CD4-positive, alpha-beta T cell treated with Interleukin-1 beta for 1 hour (primary cell): ENCODE measurements at places on chromosomes 4 and X.

DNA sequence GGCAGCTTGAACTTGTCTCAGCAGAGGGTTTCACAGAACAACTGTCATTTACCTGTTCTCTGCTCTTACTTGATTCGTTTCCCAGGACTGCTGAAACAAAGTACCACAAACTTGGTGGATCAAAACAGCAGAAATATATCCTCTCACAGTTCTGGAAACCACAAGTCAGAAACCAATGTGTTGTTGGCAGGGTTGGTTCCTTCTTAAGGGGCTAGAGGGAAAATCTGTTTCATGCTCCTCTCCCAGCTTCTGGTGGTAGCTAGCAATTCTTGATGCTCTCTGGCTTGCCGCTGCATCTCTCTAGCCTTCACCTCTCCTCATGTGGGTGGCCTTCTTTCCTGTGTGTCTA, 4.7 kb downstream of the TLR8 start:
- no peak for DNase-seq

- no peak for DNase-seq
Observed at GRCh38 chrX:152276277-152276676, 137.9 kb upstream of the MAGEA10 start.

DNA sequence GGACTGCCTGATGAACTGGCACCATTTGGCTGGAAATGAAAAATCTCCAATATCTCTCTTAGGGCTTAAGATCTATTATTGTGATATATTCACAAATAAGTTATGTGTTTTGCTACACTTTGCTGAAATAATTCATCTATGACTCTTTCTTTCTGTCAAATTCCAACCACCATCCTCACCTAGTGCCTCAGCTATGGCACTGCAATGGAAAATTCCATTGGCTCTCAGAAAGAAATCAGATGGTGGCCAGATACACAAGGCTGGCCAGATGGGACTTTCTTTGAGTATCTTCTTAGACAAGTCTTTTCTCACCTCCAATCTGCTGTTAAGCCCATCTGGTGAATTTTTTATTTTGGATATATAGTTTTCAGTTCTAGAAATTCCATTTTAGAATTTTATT, 28.0 kb downstream of the NAT8L start:
- DNase-seq = no peak

- DNase-seq = no peak
Observed at GRCh38 chrX:14073556-14073955, 43.9 kb upstream of the GEMIN8 start.

- DNase-seq = peak; percentile 35
Observed at GRCh38 chrX:63761639-63762038, 23.4 kb downstream of the ARHGEF9 start.

DNA sequence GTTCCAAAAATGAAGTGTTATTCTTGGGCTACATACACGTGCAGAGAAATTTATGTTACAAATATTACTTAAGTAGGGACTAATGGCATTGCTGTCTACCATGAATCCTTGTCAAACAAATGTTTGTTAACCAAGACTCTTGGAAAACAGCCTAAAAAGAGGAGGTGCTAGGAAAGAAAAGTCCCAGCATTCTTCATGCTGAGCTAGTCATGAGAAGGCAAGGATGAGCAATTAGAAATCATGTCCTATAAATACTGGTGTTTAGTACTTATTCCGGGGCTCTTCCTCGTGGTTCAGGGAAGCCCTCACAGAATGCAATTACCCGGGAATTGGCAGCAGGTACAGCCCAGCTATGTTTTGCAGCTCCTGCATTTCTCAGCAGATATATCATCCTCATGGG, 378.1 kb upstream of the FTHL17 start:
- no peak for DNase-seq

GRCh38 chrX:137366018-137366633, 199.8 kb upstream of the ZIC3 start:
- no peak for DNase-seq

DNA sequence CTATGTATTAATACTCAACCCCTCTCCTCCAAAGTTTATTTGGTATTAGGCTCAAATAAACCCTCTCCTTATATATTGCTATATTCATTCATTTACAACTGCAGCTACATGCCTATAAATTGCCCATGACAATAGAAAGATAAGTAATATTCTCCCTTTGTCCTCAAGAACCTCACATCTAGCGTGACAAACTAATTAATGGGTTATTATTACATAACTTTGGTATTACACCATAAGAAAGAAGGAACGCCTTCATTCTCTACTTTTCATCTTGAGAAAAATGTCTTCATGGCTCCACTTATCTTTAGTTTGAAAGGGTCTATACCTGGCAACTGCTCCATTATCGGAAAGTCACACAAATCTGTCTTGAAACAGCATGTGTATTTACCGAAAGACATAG, 157.7 kb upstream of the RASGEF1B start:
- no peak for DNase-seq

DNA sequence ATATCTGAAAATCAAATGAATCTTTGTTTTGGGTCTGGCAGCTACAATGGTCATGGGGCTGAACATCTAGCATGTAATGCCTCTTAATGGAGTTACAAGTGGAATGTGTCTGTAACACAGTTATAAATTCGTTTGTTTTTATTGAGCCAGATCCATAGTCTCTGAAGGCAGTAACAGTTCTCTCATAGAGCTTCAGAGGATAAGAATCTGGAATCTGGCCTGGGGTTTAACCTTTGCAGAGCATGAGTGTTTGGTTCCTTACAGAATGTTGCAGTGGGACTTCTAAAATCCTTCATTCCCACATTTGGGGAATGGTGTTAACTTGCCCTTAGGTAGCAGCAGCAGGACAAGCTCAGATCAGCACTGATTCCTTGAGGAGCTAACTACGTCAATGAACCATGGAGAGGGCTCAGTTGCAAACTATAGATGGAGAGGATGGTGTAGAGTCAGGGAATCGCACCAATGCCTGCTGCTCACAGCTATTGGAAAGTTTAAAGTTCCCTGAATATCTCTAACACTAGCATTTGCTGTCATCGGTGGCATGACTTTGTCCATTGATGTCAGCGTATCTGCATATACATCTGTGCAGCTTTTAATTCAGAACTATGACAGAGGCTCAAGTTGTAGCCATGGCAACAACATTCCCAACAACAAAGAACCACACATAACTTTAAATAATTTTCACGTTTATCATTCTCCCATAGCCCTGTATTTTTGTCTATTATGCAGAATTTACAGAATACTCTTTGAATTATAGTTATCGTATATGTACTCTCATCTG, 72.2 kb downstream of the RASGEF1B start:
- DNase-seq = no peak

GRCh38 chr4:119939071-119939995, 127.3 kb downstream of the MAD2L1 start:
- DNase-seq = no peak

GRCh38 chr4:40990236-40990898, 224.0 kb downstream of the APBB2 start:
- DNase-seq = no peak

DNA sequence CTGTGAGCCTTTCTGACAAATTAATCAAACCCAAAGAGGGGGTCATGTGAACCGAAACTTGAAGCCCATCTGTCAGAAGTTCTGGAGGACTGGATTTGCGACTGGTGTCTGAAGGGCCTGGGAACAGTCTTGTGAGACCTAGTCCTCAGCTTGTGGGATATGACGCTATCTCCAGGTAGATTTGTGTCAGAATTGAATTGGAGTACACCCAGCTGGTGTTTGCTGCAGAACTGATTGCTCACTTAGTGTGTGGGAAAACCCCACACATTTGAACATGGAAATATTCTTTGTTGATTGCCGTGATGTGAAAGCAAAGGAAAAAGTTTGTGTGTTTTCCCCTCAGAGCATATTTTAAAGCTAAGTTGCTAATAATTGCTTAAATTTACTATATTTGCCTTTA, 30.3 kb upstream of the TMSB15B start:
- DNase-seq = no peak

GRCh38 chr4:137267024-137267423, 265.3 kb downstream of the PCDH18 start:
- DNase-seq = no peak

- DNase-seq = no peak
Observed at GRCh38 chr4:10093801-10094552, 22.6 kb downstream of the WDR1 start.

- no peak for DNase-seq
Observed at GRCh38 chr4:81620442-81620841, 148.7 kb upstream of the RASGEF1B start.
